ENCODE measurements at places on chromosomes 6 and 20.

- no peak for DNase-seq
These were observed 50.8 kb downstream of the METTL24 start for GRCh38 chr6:110307368-110307767.

DNA sequence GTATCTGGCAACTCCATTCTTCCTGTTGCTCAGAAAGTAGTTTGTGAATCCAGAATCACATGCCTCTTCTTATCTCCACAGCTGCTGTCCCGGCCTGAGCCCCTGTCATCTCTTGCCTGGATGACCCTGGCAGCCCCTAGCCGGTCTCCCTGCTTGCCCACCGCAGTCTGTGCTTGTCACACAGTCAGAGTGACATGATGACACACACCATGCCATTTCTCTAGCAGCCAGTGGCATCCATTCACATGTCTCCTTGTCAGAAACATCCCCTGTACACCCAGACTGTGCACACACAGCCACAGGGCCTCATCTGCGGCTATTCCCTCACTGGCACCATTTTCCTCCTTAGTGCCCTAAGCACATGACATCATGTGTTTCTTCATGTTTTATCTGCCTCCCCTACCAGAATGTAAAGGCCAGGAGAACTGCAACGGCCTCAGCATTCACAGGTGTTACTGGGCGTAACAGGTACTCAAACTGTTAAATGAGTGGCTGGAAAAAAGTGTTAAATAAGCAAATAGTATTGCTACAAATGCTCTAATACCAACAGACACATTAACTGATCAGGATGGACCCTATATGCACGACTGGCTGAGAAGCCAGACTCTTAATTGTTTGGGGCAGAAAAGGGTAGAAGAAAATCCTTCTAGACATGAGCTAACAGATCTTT lies 9.6 kb downstream of the ABHD12 start:
- DNase-seq: no peak

GRCh38 chr6:136201732-136202131 lies 48.4 kb downstream of the MTFR2 start:
- DNase-seq: no peak

DNA sequence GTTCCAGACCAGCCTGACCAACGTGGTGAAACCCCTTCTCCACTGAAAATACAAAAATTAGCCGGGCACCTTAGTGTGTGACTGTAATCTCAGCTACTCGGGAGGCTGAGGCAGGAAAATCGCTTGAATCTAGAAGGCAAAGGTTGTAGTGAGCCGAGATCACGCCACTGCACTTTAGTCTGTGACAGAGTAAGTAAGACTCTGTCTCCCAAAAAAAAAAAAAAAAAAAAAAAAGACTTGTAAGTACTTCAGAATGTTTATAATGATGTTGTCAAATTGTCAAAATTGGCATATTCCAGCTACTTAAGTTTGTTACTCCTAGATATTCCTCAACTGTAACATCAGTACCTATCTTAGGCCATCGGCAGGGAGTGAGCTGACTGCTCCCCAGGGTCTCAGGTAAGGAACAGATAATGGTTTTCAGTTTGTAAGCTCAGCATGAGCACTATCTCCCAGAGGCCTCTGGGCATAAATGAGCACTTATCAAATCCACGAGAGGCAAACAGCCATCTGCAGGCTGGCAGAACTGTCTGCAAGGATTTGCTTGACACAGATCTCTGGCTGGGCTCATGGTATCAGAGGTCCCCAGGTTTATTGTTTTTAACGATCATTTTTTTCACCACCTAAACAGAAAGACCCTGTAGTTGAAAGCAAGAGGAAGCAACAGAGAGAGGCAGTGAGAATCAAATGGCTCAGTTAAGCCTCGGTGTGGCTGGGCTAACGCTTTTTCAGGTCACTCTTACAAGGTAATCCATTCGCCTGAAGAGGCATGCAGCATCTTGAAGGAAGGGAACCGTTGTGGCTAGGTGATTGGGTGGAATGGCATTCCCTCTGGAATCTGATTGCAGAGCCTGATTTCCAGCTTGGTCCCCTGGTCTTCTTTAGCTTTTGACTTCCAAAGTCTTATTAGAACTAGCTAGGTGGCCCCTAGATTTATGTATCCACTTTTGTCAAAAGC lies 115.9 kb downstream of the LY86 start:
- no peak for DNase-seq

DNA sequence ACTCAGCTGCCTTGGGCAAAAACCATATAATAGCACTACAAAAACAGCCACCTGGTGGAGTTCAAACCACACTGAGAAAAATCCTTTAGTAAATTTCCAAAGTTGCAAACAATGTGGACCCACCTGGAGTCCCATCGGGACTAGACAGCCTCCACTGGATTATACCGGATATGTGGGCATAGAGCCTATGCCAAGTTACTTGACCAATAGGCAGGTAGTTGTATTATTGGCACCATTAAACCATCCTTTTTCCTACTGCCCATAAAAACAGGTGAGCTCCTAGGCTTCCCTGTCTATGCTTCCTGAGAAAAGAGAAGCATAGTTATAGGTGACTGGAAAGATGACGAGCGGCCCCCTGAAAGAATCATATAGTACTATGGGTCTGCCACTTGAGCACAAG lies 51.7 kb upstream of the ADGRF4 start:
- no peak for DNase-seq

DNA sequence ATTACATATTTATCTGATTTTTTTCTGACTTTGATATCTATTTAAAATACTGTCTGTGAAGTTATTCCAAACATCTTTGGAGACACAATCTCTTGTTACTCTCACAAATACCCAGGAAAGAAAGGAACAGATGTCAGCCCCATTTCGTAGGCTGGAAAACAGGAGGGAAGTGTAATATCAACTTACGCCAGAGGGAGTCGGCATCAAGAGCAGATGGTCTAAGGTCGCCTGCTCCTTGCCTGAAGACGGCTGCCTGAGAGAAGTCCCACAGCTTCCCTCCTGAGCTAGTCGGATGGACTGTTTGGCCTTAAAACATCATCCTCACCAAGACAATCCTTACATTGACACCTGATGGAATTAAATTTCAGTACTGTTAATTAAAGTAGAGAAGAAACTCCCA lies 13.4 kb downstream of the CST7 start:
- DNase-seq: no peak

GRCh38 chr6:138570725-138571029 lies 71.4 kb upstream of the NHSL1 start:
- no peak for DNase-seq

DNA sequence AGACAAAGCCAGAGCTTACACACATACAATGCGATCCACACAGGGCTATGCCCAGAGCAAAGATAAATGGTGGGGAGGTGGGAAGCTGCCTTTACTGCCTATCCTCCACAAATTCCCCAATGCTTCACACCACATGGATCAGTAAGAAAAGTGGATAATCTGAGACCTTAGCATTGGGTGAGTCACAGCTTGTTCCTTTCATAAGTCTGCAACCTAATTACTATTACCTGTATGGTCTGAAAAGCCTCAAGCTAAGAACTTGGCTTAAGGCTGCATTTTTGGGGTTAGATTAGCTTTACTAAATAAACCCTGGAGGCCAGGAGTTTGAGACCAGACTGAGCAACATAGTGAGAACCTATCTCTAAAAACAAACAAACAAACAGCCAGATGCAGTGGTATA lies 66.0 kb upstream of the BTBD3 start:
- DNase-seq: no peak

GRCh38 chr20:61755971-61756845 lies 309.5 kb downstream of the TAF4 start:
- no peak for DNase-seq

- no peak for DNase-seq
These were observed 38.4 kb upstream of the HLA-G start for GRCh38 chr6:29789176-29789575.

- no peak for DNase-seq
These were observed 555.2 kb upstream of the BTBD3 start for GRCh38 chr20:11362450-11362849.

DNA sequence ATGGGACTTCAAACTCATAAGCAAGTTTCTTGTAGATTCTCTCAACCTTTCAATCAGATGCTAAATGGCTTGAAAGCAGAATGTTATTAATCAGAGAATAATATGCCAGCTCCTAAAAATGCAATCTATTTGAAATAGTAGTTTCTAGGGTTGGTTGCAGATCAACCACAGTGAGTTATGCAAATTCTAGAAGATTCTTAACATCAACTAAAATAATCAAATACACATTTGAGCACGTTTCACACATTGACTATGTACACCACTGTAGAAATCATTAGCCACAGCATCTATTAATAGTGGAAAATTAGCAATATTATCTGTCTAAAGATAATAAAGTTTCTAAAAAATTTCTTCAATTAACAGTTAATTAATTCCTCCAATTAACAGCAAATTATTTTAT lies 141.9 kb upstream of the GJE1 start:
- DNase-seq: no peak

DNA sequence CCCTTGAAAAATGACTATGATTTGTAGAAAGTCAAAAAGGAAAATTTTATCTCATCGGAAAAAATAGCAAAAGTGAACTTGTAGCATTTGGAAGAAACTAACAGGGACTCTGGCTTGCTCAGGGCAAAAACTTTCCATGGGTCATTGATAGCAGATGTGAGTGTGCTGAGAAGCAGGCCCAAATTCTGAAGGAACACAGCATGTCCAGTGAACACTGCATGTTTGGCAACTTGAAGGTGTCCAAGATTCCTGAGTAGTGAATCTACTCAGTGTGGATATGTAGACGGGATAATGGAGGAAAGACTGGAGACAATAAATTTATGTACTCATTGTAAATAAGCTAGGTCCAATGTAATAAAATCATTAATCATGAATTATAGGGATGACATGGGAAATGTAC lies 8.2 kb downstream of the SLC17A2 start:
- no peak for DNase-seq

DNA sequence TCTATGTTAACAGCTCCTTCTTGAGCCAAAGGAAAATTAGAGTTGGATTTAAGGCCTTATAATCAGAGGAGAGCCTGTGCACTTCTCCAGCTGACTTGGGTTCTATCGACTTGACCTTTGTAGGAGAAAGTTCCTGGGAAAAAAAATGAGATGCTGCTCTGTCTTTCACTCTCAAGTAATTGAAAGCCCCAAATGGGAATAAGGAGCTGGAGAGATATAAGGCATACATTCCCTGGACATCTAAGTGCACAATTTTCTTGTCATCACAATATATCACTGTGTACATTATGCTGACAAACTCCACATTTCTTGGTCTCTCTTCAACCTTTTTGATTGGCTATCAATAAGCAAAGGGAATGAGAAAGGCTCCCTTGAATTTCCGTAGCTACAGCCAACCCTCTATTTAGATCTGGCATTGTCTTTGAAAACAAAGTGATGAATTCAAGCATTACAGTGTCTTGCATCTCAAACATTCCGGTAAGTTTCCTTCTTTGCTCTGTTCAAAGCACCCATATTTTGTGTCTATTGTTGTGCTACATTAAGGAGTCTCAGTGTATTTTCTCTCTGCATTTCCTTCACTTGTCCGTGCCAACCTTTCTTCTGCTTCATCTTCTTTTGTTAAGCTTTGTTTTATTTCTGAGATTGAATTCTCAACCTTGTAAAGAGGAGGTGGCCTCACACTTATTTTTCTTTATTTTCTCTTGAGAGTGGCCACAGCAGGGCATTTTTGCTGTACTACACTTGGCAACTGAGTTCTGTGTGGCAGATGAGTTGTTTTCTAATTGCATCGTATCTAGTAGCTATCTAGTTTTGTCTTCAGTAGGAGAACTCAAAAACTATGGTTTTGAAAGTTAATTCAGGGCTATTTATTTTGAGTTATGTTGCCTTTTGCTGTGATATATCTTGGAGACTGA lies 450.3 kb upstream of the MAN1A1 start:
- DNase-seq: no peak

DNA sequence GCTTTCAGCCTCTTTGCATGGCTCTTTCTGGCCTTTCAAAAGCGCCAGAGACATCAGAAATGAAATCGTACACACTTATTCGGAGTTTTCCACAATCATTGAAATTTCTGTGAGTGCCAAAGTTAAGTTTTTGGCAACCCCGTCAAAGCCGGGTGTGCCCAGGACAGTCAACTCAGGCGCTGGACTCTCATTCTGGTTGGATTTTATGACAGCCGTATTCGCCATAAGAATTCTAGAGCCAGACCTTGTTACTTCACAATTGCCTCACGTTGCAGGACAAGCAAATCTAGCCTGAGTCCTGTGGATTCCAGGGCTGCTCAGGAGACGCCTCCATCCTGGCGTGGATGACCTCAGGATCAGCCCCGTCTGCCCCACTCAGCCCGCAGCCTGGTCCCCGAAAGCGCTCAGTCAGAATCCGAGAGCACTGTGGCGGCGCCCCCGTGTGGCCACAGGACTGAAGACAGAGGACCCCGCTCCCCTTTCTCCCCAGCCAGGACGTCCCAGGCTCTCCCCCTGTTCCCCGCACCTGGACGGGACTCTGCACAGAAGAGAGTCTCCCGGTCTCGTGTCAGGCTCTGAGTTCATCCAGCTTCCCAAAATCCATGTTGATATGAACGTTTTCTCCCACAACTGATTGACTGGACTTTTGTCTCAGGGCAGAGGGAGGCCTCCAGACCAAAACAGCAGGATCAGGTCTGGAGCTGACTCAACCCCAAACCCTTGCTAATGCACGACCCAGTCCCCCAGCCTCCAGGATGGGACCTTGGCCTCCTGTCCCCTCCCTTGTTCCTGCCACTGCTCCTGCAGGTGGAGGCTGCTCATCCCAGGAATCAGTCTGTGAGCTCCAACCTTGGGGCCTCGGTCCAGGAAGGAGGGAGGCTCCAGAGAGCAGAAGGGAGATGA lies 38.2 kb downstream of the MICA start:
- DNase-seq: peak; percentile 80

DNA sequence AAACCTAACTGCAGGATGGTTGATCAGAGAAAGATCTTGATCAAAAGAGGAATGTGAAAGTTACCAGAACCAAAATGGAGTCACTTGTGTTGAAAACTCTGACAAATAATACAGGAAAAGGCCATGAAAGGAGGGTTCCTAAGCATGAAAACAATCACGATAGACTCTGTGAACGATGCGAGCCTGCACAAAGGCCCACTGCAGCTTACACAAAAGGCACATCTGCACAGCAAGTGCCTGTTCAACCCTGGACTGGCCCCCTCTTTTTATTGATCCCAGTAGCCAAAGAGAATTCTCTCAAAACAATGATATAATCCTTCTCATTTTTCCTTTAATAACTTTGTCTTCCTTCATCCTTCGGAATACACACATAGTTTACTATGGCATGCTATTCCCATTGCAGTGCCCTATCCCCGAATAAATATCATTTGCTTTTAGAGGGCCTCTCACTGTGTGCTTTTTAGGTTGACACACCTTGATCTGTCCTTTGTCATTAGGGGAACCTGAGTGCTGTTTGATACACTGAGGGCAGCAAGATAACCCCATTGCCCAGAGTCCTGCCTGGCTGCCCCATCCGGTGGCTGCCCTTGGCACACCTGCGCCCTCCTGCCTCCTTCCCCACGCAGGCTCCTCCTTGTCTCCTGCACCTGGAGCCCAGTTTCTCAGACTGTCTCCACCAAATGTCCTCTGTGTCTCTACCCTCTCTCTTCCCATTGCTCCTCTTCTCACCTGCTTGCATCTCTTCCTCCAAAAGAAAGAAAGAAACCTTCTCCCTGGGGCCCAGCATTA lies 98.3 kb upstream of the FRMD1 start:
- DNase-seq: no peak
